Posterior vena cava (tissue), 2 donors: ENCODE measurements at places on chromosomes 12 and 14. TPM values are rescaled to one million over a fixed set of nuclear protein-coding genes. Genes with fewer than 3 reads are reported as not detected.

The PTGER2 gene
- total RNA-seq: 7.4 TPM

GRCh38 chr14:75831952-75832351, 149.8 kb downstream of the TGFB3 start:
- no peak for DNase-seq

- DNase-seq: no peak
Measured at GRCh38 chr12:130846369-130846768, 7.3 kb upstream of the STX2 start.

DNA sequence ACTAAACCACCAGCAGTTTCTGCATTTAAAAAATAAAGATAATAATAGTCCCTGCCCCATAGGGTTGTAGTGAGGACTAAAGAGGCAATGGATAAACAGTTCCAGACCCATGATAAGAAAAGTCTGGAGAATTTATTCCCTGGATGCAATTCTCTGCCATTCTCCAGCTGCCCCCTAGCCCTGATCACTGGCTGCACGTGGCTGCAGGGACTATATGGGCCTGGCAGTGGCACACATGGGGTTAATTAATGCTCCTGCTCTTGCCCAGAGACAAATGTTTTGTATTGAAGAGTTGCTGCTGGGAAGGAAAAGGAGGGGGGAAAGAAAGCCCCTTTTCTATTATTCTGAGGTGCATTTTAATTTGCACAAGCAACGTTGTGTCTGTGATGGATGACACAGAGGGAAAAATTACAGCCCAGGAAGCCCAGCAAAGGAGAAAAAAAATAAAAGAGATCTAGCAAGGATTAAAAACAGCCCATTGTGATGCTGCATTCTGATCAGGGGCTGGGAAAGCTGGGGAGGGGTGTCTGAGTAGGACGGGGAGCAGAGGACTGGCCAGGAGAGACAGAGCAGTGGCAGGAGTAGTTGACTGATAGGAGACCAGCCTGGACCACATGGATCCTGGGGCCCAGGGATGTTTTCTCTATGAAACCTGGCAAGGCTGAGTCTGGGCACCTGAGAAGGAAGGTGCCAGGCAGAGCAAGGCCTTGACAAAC, 149.3 kb downstream of the ESRRB start:
- peak; percentile 14 for DNase-seq

The LBHD2 gene
- not detected for total RNA-seq

GRCh38 chr12:67758521-67758920, 110.0 kb downstream of the DYRK2 start:
- no peak for DNase-seq

DNA sequence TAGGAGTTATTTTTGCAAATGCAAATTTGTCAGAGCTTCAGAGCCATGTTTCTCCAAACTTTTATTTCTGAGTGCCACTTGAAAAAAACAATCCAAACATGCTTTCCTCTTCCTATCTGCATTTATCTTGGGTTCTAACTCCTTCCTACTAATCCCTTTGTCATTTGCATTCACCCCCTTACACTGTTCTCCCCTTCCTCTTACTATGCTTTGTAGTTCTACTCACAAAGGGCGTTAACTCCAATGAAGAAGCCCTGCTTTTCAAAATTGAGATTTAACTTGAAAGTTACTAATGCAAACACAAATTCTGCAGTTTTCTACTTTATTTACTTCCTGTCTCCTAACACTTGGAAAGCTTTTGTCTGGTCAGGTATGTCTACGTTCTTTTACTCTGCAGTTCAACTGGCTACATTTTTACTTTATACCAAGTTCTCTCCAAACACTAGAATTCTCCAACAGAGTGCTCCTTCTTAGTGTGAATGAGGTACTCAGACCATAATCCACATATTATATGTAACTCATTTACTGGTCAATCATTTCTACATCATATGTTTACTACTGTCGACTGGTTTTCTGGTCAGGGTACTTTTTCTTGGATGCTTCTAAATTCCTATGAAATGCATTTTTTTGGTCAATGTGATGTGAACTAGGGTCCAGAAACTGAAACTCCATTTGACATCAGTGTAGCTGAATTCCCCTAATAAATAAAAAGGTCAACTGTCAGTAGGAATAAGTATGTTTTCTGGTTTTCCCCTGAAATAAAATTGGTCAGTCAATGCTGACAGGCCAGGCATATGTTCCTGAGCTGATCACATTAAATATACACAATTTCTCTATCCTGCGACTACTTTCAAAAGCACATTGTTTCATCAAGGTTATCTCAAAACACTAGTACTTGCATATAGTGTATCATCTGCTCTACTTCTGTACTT, 51.2 kb upstream of the OR5AU1 start:
- no peak for DNase-seq

GRCh38 chr14:101497684-101498525, 63.4 kb upstream of the DIO3 start:
- DNase-seq: peak; percentile 56

- DNase-seq: no peak
Measured at GRCh38 chr14:52806115-52806514, 14.7 kb upstream of the GNPNAT1 start.

The PPFIA2 gene
- total RNA-seq: 22.6 TPM

DNA sequence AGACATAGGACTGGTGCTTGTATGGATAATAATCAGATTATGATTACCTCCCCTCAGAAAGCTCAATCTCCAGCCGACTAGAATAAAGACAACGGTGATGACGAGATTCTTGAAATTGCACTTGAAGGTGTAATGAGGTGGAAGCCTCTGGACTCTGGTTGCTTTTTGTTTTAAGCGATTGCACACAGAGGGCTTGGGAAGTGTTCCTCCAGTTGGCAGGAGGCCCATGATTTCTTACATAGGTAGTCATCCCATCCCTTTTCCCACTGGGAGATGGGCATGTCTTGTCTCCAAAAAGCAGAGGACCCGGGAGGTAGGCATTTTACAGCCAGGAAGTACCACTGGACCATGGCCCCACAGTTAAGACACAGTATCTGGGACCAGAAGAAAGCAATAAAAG, 165.7 kb upstream of the FKBP4 start:
- no peak for DNase-seq
